Breast epithelium (tissue), 4 donors: ENCODE measurements at places on chromosomes 1 and 21. TPM values are rescaled to one million over a fixed set of nuclear protein-coding genes. Genes with fewer than 3 reads are reported as not detected.

- H3K36me3 ChIP-seq, result no peaks in the 10 kb centered on the region
- no peaks in the 10 kb centered on the region for H3K4me1 ChIP-seq
- no peak overlapping the region for H3K4me3 ChIP-seq
- H3K27me3 ChIP-seq, result no peaks in the 10 kb centered on the region
- DNase-seq, result no peak
Observed at GRCh38 chr1:114035304-114035700, 56.0 kb downstream of the OLFML3 start.

Gene TSACC
- 1.4 TPM for total RNA-seq

Gene SMYD3
- 28.8 TPM for total RNA-seq

DNA sequence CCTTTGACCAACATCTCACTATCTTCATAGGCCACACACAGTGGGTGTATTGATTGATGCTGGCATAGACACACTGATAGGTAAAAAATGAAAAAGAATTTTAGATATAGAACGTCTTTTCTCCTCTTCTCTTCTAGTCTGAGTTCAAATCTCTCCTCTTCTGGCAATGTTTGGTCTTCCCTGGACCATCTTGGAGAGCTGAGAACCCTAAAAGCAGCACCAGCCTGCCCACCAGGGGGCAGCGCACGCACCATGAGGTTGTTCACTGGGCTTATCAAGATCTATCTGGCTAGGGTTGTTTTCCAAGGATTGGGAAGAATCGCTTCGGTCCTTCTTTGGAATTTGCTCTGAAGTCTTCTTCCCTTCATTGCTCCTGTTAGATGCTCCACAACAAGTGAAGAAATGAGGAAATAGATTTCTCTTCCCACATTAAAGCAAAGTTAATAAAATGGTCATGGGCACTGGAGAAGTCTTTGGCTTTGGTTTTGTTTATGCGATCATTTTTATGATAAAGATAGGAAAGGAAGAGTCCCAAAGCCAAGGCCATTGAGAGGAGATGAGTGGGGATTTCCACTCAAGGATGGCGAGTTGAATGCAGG lies 104.0 kb upstream of the OLIG2 start:
- DNase-seq, result no peak
- H3K36me3 ChIP-seq, result no peaks in the 10 kb centered on the region
- no peaks in the 10 kb centered on the region for H3K27me3 ChIP-seq
- no peaks in the 10 kb centered on the region for H3K4me1 ChIP-seq
- H3K4me3 ChIP-seq, result no peak overlapping the region
- no peak overlapping the region for H3K27ac ChIP-seq

Gene HES3
- not detected for total RNA-seq
